H9 (cell line): ENCODE measurements at places on chromosomes 7 and 10.
A peak's percentile ranks its signal among the peaks of the same experiment; 100 is the strongest.

DNA sequence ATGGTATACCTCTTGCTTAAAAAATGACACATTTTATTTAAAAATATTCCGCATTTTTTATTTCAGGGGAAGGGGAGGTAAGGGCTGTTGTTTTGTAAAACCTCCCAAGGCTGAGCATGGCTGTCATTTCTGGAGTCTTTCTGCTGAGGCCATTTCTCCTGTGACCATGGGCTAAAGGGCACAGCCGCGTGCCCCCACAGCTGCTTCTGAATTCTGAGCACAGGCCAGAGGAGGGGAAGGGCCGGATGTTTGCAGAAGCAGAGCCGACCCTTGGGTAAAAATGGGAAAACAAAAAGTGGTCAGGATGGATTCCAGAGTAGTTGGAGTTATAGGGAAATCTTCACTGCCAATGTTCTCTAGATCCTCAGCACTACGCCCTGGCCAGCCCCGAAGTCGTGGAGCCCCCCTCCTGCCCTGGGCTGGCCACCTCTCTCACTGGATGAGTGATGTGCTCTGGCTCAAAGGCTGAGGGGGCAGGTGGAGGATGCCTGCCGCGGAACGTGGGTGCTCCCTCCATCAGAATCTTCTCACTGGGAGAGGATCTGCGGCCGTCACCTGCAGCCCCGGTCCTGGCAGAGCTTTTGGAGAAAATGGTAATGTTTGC lies 131.3 kb upstream of the ZEB1 start:
- no peak for DNase-seq

GRCh38 chr7:73363225-73364005 lies 35.5 kb downstream of the FKBP6 start:
- no peak for DNase-seq

DNA sequence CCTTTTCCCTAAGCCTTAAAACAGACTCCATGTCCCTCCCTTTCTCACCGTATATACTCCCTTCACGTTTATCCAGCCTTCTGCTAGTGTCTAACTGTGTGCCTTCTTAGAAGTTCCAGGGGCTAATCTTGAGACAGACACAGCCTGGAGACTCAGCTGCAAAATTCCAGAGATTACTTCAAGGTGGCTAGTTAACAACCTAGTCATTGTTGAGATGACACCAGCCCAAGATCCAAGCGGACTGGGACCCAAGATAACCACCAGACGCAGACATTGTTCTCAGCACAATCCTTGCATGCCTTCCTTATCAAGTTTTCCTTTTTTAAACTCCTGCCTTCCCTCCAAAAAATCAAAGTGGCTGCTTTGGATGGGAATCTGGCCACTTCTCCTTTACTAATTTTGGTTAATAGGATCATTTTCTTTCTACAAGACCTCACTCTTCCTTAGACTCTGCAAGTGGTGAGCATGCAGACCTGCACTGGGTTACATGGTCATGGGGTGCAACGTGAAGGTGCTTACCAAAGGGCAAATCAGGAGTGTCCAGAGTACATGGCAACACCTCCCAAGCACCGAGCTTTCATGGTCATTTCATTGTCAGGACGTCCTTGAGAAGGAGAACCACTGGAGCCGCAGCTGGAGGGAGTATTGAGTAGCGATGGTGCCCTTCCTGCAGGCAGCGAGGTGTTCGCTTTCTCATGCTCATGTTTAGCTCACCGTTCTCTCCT lies 69.7 kb downstream of the ANLN start:
- DNase-seq, result no peak

- DNase-seq, result peak; percentile 70
Measured at GRCh38 chr7:142873281-142873784, 12.2 kb downstream of the TRPV6 start.

GRCh38 chr10:86971232-86971991 lies 3.1 kb downstream of the ADIRF start:
- DNase-seq, result peak; percentile 71

GRCh38 chr7:23343806-23344475 lies 44.8 kb downstream of the MALSU1 start:
- no peak for DNase-seq

DNA sequence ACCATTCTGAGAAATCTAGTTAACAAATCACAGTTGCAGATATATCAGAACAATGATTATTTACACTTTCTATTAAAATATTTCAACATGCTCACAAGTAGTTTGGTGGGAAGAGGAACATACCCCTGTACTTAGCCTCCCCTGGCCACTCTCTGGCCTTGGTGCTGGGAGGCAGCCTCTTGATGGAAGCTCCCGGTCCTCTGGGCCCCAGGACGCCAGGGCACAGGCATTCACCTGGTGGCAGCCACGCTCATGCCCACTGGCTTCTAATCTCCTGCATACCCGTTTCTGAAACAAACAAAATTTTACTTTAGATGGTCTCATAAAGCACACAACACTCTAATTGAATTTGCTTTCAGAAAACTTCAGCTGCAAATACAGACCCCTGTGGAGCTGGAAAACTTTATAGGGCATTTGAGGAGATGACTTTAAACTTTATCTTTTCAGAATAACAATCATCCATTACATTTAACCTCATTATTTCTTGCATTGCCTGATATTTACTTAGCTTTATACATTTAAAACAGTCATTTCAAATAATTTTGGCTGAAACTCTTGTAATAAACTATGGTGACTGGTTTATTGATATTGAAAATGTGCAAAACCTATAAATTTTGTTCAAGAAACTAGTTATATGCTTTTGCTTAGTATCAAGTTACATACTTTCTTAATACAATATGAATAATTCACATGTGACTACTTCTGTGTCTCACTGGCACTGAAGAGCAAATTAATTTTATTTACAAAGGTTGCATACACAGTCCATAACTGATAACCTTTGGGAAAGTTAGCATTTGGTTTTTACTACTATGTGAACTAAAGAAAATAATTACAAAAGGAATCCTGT lies 30.8 kb downstream of the C10orf143 start:
- no peak for DNase-seq

DNA sequence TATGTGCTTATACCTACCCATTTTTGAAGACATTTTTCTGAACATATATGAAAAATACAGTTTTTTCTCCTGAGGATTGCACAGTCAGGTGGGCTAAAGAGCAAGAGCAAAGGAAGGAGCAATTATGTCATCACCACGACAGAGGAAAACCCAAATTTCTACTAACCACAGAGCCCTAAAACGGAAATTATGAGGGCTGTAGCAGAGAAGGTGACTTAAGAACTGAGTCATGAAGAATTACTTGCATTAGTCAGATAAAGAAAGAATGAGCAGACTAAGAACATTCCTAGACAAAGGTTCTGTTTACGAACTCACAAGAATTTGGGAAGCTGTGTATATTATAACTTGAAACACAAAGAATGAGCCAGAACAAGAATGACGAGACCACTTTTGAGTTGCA lies 974.4 kb downstream of the NXPH1 start:
- DNase-seq, result no peak

DNA sequence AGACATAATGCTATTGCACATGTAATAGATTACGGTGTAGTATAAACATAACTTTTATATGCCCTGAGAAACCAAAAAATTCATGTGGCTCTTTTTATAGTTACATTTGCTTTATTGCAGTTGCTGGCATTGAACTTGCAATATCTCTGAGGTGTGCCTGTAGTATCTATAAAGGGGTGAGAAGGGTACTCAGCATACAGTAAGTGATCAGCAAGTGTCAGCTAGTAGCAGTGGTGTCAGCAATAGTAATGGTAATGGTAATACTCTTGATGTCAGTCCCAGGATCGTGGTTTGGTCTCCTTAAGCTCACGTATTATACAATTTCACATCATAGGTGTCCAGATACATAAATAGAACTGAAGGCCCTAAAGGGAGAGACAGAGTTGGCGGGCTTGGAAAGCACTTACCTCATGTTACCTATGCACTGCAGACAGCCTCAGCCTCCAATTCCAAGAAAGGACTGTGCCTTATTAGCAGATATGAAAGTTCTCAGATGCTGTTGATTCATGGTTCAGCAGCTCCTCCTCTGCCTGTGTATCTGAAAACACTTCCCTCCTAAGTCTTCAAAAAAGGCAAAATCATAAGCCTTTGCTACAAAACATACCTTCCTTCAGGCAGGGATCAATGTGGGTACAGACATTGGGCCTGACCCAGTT lies 6.6 kb upstream of the GIMAP7 start:
- no peak for DNase-seq

DNA sequence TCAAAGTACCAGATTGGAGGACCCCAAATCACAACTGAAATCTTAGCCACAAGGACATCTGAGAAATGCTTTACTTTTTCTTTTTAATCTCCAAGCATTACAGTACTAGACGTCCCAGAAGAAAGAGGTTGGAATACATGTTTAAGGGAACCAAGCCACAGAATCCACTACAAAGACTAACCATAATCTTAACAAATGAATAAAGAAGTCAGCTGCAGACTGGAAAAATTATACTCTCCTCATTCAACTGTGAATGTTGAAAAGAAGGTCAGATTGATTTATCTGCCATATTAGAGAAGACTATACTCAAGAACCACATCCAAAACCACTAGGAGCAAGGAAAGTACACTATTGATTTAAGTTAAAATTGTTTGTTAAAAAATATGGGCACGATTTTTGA lies 102.1 kb upstream of the ABCB5 start:
- no peak for DNase-seq

DNA sequence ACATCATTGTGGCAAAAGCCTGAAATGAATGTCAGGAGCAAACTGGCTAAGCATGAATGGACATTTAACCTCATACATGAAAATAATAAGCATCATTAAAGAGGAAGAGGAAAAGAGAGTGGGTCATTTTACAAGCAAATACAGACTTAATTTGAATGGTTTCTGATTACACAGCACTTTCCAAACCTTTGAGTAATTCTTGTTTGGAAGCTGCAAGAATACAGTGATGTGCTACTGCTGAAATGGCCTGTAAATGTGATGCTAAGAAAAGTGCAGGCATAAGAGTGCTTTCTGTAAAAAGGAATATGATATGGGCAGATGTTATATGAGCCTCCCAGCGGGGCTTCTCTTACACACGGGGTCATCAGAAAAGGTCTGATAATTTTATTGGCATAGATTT lies 30.2 kb downstream of the TAS2R16 start:
- no peak for DNase-seq

GRCh38 chr10:51567271-51567670 lies 132.1 kb downstream of the CSTF2T start:
- no peak for DNase-seq

DNA sequence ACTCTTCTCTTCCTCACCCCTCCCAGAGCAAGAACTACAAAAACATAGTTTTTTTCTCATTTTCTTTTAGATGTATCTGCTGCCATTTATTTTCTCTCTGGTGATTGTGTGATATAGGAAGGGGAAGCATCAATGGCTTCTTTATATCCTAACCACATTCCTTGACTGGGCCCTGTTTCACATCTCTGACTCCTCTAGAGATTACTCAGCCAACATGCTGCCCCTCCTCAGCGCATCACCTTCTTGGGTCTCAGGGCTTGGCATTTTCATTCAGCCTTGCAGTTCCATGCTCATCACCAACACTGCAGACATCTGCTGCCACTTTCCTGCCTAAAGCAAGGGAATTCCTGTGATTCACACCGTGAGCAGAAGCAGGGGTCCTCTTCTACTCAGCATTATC lies 705.5 kb downstream of the AUTS2 start:
- DNase-seq, result no peak
